Right atrium auricular region (tissue), 2 donors: ENCODE measurements at places on chromosomes 3 and 15. TPM values are rescaled to one million over a fixed set of nuclear protein-coding genes. Genes with fewer than 3 reads are reported as not detected.

Gene PXYLP1
- total RNA-seq = 7.5 TPM

Gene ZNF592
- total RNA-seq = 9.7 TPM

Gene SUMF1
- total RNA-seq = 12.1 TPM

Gene CHL1
- total RNA-seq = 36.7 TPM

Gene TMEM44
- total RNA-seq = 5.9 TPM

Gene ATP1B3
- total RNA-seq = 33.7 TPM

Gene TGM4
- total RNA-seq = not detected

Gene RPP25
- 4.3 TPM for total RNA-seq

Gene PAK2
- total RNA-seq = 47.5 TPM

Gene KATNBL1
- total RNA-seq = 17.8 TPM

GRCh38 chr3:150787741-150788370 is 24.9 kb upstream of the SIAH2 start:
- peak; percentile 83 for DNase-seq

DNA sequence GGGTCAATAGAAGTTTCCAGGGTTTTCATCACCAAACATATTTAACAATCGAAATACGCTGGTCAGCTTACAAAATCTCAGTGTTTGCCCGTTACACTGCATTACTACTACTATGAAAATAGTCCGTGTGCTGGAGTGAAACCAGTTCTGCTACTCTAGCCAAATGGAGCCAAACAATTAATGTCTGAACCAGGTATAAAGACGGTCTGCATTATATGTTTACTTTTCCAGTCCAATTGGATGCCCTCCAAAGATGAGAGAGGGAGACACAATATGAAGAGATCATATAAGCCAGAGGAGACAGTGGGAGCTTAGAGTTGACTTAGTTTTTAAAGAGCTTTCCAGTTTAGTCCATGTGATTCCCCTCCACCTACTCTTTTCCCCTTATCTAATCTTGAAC is 6.3 kb upstream of the DUT start:
- no peak for DNase-seq

- no peak for DNase-seq
Measured at GRCh38 chr3:46893146-46893748, 15.7 kb downstream of the PTH1R start.

GRCh38 chr3:124126436-124127023 is 134.6 kb upstream of the ROPN1 start:
- DNase-seq = no peak

DNA sequence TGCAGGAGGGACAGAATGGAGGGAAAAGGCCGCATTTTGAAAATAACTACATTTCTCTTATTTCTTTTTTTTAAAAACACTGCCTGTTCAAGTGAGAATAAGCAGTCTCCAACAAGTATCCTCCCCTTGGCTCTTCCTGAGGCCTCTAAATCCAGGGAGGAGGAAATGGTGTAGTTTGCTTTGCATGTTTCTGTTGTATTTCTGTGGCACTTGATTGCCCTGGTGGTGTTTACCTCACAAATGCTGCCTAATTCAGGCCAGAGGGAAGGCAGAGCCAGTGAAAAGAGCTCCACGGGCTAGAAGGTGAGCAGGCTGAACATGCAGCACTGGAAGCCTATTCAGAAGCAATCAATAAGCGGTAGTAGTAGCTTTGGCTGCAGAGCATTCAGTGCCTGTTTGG is 149.3 kb upstream of the ATP11B start:
- DNase-seq = no peak

DNA sequence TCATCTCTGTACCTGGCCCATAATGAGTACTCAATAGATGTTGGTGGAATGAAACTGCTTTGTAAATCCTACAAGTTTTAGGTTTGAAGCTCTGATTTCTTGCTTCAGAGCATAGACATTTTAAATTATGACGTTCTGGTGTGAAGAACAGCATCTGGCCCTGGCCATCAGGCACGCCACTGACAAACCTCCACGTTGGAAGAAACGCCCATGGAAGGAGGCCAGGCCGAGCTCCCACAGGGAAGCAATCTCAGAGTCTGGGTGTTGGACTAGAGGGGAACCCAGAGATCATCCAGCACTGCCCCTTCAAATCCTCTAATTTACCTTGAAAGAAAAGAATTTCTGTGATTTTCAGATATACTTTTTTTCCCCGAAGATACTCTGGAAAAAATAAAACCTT is 328.1 kb upstream of the RGMA start:
- DNase-seq = no peak

DNA sequence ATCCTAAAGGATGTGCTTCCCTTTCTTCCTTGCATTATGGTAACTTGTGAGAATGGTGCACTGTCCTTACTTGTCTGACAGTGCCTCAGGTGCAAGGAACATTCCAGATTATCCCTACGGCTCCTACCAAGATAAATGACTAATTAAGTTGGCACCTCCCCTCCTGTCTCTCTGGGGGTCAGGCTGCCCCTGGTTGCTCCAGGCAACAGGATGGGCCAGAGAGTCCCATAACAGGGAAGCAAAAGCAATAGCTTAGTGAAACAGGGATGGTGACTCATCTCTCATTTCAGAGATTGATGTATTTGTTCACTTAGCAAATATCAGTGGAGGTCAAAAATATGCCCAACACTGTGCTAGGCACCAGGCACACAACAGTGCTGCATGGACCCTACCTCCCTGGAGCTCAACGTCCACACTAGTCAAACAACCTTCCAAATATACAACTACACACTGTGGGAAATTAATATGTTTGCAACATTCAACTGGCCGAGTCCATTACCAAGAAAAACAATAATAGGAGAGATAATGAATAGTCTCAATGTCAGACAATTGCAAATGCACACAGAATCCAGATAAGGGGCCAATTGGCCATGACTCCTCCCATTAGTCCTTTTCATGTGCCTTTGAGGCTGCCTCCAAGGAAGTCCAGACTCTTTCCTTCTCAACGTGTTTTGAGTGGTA is 249.0 kb downstream of the TLE3 start:
- DNase-seq = no peak

- DNase-seq = no peak
Measured at GRCh38 chr3:105022813-105023212, 343.9 kb upstream of the ALCAM start.

DNA sequence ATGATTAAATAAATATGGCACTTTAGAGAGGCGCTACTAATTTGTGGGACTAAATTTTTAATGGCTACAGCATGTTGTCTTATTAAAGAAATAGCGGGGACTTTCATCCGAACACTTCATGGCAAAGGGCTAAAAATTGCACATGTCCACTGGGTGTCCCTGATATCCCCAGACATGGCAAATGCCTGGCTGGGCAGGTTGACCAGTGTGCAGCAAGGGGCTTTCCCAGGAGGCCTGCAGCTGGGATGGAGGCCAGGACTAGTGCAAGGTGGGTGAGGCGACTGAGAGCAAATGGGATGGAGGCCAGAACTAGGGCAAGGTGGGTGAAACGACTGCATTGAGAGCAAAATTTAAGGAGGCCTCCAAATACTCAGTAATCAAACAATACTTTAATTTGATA is 167.4 kb upstream of the SMAD3 start:
- DNase-seq = no peak

GRCh38 chr3:115518100-115518852 is 105.0 kb upstream of the GAP43 start:
- DNase-seq = peak; percentile 79

DNA sequence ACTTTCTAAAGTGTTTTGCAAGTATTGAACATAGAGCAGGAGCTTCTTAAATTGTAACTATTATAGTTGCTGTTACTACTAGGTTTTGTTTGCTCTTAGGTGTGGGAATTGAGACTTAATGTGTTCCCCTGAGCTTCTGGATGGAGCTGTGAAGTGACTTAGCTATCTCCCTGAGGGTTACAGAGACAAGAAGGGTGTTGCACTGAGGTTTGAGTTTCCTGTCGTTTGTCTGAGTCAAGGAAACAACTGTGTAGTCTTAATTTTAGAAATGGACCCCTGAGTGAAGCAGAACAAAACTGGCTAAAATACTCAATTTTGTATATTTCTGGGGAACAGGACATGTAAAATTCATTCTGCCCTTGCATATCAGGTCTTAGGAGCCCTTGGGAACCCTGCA is 20.4 kb downstream of the TTC21A start:
- no peak for DNase-seq

- DNase-seq = no peak
Measured at GRCh38 chr3:107837895-107838612, 252.8 kb downstream of the CD47 start.

DNA sequence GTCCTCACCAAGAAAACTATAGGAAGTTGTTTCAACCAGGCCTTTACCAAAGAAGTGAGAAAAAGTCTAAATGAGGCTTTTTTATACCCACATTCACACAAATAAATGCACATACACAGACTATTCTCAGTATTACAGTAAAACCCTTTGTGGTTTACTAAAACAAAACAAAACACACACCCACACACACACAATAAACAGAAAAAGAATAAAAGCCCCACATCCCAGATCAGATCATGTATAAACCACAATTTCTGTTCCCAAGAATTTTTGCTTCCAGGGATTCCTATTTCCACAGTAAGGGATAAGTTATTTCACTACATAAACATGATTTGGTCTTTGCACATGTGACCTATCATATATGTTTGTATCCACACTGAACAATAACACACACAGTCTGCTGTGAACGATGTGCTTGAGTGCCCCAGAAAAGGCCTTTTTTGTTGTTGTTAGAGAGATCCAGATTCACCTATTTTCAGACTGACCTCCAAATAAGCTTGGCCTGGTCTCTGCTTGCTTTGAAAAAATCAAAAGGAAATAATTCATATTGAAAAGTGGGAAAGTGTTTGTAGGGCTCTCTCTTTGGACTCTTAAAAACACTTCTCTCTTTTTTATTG is 283.4 kb upstream of the ATP11B start:
- no peak for DNase-seq

DNA sequence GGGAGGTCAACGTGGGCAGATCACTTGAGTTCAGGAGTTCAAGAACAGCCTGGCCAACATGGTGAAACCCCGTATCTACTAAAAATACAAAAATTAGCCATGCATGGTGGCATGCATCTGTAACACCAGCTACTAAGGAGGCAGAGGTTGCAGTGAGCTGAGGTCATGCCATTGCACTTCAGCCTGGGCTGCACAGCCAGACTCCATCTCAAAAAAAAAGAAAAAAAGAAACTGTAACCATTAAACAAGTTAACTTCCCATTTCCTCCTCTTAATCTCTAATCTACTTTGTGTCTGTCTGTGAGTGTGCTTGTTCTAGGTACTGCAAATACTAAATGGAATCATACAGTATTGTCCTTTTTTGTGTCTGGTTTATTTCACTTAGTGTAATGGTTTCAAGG is 2.7 kb downstream of the RBM6 start:
- no peak for DNase-seq

GRCh38 chr3:15241341-15241740 is 35.3 kb downstream of the CAPN7 start:
- no peak for DNase-seq

GRCh38 chr15:38651328-38652038 is 86.9 kb upstream of the RASGRP1 start:
- no peak for DNase-seq

GRCh38 chr3:15319575-15319974 is 12.8 kb downstream of the SH3BP5 start:
- peak; percentile 92 for DNase-seq

GRCh38 chr3:185308126-185308754 is 54.4 kb upstream of the EHHADH start:
- DNase-seq = no peak

- no peak for DNase-seq
Measured at GRCh38 chr3:139774560-139775302, 97.0 kb upstream of the NMNAT3 start.

- DNase-seq = no peak
Measured at GRCh38 chr3:27910456-27910855, 188.3 kb upstream of the EOMES start.

DNA sequence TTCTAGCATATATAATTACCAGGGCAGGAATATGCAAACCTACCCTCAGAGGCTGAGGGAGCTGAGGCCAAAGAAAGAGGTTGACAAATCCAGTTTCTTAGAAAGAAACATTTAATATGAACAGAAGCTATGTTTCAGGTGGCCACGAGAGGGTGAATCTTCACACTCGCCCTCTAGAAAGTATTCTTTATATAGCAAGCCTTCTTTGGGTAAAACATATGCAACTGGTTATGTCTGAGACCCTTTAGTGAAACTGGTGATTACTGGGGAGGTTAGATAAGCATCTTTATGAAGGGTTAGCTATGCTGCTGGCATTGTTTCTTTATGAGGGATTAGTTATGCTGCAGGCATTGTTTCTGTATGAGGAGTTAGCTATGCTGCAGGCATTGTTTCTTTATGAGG is 50.7 kb upstream of the GOLGA6L2 start:
- DNase-seq = no peak

DNA sequence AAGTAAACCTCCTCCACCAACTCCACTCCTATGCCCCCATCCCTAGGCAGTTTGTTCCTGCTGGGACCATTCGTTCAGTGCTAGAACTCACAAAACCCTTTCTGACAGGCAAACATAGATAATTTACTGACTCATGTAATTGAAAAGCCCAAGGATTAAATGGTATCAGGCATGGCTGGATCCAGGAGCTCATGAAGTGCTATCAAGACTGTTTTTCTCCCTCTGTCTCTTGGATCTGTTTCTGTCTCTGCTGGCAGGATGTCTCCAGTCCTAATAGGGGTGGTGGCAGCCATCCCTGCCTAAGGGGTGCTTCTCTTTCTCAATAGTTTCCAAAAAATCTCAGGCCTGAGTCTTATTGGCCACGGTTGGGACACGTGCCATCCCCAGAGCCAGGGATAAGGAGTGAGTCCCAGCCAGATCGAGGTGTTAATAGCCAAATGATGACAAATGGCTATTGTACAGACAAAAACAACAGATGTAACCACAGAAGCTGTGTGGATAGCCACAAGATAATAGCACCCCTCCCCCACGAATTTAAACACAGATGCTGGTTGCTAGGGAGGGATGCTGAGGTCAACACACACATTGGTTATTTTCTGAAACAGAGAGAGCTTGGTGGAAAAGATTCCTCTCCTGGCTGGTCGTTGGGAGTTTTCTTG is 168.6 kb downstream of the SHQ1 start:
- no peak for DNase-seq
